G401 (cell line): ENCODE measurements at places on chromosomes 12 and 14.
A peak's percentile ranks its signal among the peaks of the same experiment; 100 is the strongest.

DNA sequence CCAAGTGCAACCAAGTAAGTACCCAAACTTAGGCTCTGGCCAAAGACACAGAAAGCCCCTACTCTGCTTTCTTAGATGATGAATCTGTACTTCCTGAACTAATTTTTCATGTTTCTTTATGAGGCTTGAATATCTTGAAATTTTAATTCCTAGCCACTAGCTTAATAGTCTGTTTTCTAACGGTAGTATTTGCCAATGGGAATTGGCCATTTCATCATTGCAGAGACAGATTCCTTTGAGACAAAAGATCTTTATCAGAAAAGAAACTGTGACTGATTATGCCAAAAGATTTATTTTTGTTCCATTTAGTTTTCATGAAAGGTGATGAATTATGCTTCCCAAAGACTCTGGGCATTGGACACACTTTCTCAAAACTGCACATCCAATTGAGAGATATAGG lies 48.7 kb downstream of the DAD1 start:
- DNase-seq = no peak

- peak; percentile 49 for DNase-seq
Measured at GRCh38 chr12:123468786-123469185, 10.8 kb downstream of the SNRNP35 start.

DNA sequence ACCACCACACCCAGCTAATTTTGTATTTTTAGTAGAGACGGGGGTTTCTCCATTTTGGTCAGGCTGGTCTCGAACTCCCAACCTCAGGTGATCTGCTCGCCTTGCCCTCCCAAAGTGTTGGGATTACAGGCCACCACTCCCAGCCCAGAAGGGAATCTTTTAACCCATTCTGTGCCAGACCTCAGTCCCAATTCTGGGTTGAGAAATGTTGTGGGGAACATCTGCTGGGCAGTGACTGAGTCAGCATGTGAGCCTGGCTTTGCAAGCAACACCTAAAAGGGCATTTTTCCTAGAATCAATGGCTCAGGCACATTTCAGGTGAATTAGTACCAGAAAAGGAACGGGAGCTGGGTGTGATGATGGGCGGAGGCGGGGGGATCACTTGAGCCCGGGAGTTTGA lies 7.6 kb upstream of the SPATS2 start:
- DNase-seq = no peak

- DNase-seq = no peak
Measured at GRCh38 chr14:101476258-101476915, 84.9 kb upstream of the DIO3 start.

GRCh38 chr12:42789808-42790760 lies 200.5 kb upstream of the PRICKLE1 start:
- peak; percentile 7 for DNase-seq

GRCh38 chr12:107167756-107168155 lies 74.4 kb upstream of the CRY1 start:
- DNase-seq = no peak

DNA sequence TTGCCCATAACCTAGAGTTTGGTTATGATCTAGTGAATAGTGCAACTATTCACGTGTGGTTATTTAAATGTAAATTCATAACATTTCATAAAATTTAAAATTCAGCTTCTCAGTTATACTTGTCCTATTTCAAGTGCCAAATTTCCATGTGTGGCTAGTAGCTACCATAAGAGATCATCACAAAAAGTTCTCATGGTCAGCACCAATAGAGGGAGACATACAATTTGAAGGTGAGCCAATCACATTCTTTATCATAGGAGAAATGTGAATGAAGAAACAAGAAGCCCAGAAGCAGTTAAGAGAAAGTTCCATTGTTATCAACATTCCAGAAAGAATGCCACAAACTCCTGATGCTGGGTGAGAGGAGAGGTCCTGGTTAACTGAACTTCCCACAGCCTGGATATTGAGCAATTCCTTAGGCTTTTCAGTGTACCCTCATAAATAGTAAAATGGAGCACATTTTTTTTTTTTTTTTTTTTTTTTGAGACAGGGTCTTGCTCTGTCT lies 892.9 kb upstream of the USP15 start:
- no peak for DNase-seq

DNA sequence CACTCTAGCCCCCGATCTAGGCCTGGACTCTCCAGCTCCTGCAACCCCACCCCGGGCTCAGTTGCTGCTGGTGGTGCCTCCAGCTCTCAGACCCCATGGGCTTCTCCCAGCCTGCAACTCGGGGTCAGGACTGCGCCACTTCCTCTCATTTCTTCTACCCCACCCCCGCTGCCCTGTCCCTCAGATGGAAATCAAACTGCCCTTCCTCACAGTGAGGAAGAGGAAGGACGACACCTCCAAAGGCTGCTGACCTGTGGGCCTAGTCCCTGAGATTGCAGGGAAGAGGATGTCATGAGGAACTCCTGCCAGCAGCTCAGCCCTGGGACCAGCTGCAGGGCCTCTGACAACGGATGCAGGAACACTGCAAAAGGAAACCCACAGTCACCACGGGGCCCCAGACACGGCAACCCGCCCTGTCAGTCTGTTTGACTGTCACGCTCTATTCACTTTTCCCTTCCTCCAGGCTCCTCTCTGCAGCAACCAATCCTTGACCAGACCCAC lies 29.3 kb upstream of the PNMA1 start:
- DNase-seq = no peak

DNA sequence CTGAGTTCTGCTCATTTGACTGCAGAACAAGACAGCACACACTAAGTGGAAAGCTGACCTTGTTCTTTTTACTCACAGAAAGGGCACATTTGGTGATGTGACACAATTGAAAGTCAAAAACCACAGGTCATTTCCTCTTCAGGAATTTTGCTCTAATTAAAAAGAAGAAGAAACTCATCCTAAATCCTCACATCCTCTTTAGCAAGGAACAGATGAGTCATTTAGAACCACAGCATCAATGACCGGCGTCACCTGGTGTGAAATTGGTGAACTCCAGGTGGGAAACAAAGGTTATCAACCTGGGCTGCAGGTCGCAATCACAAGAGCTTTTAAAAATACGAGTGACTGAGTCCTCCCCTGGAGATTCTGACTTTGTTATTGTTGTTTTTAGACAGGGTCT lies 2.9 kb upstream of the RNU6-8 start:
- DNase-seq = no peak

- DNase-seq = no peak
Measured at GRCh38 chr14:31418440-31418839, 1.9 kb downstream of the HEATR5A start.

DNA sequence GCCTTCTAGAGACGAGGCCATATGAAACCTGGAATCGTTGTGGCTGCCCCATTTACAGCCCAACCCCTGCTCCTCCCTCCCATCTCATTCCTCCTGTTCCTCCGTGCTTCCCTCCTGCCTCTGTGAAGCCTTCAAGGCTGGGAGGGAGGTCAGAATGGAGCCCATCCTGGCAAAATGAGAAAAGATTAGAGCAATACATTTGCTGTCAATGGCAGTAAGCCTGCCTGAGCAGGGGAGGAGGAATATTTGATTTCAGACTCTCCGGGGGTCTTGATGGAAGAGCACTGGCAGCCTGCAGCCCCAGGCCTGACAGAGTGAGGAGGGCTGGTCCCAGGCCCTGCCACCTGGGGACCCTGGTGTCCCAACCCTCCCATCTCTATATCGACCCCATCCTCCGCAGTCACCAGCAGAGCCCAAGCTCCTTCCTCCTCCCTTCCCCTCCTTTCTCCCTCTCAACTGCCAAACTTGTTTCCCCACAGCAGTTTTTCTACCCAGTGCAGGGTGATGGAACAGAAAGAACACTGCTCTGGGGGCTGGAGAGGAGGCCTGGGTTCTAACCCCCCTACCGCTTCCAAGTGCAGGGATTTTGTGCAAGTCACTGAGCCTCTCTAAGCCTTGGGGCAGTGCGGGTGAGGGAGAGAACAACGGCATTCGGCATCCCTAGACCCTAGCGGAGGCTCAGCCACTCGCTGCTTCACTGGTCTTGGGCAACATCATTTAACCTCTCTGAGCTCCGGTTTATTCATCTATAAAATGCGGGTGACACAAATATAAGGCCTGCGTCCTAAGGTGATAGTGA lies 16.0 kb upstream of the RACGAP1 start:
- DNase-seq = no peak
